ENCODE measurements at places on chromosomes 7 and 10.

GRCh38 chr10:128867819-128868218 is 599.2 kb upstream of the MGMT start:
- no peak for DNase-seq

- no peak for DNase-seq
Measured at GRCh38 chr10:70807556-70807955, 8.2 kb upstream of the SGPL1 start.

- no peak for DNase-seq
Measured at GRCh38 chr7:15239801-15240200, 322.0 kb downstream of the AGMO start.

- no peak for DNase-seq
Measured at GRCh38 chr7:112556633-112557032, 75.8 kb downstream of the LSMEM1 start.

DNA sequence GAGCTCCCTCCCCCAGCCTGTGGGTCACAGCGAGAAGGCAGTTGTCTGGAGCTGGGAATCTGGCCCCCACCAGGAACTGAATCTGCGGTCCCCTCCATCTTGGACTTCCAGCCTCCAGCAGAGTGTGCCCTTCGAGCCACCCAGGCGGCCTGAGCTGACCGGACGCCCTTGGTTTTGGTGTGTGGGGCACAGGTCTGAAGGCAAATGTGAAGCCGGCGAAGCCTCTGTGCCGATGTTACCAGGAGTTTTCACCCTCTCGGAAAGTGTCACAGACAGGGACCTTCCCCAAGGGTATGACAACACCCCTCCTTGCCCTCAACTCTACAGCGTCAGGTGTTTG is 109.1 kb downstream of the DNAJB6 start:
- peak; percentile 41 for DNase-seq

- no peak for DNase-seq
Measured at GRCh38 chr7:105345003-105345402, 43.7 kb downstream of the SRPK2 start.

DNA sequence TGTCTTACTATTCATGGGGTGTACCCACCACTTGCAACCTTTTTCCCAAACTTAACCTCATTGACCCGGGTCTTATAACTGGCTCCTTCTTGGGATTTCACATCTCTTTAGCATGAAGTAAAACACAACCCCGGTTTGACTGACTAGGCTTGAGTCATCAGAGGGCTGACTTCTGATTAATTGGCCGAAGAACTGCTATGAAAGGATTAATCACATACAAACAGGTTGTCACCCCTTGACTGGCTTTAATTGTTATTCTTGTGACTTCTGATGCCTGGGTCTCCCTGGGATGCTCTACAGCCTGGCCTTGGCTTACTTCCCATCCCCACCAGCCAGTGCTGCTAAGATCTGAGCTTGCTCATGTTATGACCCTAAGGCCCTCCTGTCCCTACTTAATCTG is 8.8 kb upstream of the CRPPA start:
- no peak for DNase-seq

GRCh38 chr7:70426249-70426880 is 705.6 kb upstream of the GALNT17 start:
- DNase-seq = no peak

- no peak for DNase-seq
Measured at GRCh38 chr7:1810521-1810920, 140.4 kb downstream of the ELFN1 start.

- no peak for DNase-seq
Measured at GRCh38 chr10:30829901-30830300, 200.3 kb upstream of the LYZL2 start.

DNA sequence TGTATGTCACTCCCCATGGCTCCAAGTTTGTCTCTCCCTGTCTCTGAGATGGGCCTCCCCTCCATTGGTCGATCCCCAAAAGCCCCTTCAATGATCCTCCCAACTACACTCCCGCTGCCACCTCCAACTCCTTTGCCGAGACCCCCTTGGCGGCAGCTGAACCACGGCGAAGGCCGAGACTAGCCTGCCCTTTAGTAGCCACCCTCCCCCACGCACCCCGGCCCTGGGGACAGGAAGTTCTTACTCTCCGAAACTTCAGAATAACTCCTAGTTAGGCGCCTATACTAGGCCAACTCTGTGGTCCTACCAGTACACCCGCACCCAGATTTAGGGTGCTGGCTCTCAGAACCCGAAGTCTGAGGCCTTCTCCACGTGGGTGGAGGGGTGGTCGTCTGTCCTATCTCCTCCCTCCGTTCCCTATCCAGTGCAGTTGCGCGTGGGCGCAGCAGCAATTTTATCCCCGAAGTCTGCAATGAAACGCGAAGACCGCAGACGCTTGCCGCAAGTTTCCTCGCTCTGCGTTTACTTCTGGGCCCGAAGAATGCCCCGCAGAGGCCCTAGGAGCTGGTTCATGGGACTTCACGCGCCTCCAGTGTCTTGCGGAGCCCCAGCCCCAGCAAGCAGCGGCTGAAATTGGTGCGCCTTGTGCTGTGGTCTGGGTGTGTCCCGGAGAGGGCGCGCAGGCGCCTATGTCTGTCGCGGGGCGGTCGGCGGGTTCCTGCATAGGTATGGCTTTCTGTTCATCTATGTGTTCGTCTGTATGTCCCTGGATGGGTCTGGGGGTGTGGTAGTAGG is 82.6 kb upstream of the SLF2 start:
- no peak for DNase-seq

DNA sequence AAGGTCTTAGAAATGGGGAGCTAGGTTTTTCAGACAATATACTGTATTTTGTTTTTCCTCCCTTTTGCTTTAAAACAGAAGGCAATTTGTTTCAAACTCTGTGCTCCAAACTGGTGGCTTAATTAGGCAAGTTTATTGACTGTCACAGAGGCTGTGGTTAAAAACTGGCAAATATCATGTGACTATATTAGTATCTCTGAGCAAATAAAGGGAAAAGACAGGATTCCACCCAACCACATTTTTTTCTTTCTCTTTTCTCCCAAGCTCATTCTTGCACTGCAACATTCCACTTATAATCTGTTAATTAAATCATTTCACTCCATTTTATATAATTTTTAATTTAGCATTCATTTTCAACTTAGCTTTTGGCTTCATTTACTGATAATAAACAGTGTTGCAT is 615.8 kb downstream of the AUTS2 start:
- no peak for DNase-seq

- DNase-seq = no peak
Measured at GRCh38 chr7:41084381-41084780, 618.5 kb downstream of the INHBA start.

- DNase-seq = no peak
Measured at GRCh38 chr7:113140956-113141355, 22.6 kb upstream of the SMIM30 start.

- no peak for DNase-seq
Measured at GRCh38 chr10:36515319-36515718, 610.1 kb upstream of the ANKRD30A start.

DNA sequence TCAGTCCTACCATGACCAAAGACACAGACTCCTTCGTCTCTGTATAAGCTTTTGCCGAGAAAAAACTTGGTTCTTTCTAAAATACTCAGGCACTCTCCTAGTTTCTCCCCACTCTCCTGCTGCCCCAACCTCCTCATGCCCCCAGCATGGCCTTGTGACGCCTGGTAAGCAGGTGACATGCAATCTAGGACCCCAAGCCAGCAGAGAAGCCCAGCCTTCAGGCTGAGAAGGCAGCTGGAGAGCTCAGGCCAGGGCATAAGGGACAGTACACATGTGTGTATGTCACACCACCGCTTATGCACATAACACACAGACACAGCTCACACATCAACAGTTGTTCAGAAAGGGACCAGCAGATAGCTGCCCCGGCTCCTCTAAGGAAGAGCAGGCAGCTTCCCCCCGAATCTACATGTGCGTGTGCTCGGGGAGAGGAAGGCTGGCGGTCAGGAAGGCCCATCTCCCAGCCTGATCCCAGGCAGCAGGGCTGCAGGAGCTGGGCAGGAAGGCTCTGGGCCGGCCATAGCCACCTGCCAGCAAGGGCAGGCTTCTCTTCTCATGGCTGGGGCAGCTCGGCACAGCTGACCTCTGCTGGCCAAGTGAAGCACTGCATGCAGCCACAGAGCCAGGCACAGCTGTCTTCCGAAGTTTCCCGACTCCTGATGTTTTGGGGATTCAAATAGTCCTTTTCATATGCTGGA is 8.5 kb downstream of the DDX56 start:
- peak; percentile 84 for DNase-seq

DNA sequence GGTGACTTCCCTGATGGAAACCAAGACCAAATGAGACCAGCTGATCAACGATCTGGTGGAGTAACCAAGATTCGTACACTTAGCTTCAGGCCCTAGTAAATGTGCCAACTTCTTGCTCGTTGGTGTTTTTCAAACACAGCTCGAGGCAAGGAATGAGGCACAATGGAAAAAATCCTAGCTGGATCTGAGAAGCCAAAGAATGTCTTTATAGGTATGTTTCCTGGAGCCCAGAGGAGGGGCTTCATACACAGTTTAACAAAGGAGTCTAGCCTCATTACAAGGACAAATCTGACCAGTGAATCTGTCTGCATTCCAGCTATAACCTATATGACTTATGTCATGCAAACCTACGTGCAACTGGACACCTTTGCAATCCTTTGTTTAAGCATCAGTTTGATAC is 3.7 kb downstream of the COL17A1 start:
- DNase-seq = no peak

DNA sequence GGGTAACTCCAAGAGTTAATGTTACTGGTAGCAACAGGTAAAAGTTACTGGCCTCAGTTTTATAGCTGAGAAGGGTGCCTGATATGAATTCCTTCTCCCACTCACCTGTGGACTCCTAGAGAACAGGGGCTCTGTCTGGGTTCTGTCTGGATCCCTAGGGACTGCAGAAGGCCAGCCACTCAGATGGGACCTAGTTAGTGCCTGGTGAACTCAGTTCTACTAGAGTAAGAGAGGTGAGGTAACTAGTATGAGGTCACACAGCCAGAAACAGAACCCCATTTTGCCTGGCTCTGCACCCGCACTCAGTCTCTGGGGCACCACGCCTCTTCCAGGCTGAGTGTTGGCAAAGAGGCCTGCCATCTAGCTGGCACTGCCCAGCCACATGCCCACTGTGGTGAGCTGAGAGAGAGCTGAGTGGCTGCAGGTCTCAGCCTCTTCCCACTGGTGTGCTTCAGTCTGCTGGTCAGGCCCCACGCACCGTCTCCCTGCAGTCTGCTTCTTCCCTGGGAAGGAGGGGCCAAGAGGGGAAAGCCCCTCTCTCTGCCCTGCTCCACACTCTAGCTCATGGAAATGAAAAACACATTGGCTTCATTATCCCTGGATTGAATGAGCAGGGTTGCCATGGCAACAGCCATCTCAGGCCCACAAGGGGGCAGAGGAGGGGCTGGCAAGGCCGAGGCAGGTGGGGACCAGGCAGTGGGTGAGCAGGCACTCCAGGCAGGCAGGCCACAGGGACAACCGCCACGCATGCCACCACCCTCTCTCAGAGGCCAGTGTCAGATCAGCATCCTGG is 110.6 kb downstream of the ZMIZ1 start:
- DNase-seq = no peak

DNA sequence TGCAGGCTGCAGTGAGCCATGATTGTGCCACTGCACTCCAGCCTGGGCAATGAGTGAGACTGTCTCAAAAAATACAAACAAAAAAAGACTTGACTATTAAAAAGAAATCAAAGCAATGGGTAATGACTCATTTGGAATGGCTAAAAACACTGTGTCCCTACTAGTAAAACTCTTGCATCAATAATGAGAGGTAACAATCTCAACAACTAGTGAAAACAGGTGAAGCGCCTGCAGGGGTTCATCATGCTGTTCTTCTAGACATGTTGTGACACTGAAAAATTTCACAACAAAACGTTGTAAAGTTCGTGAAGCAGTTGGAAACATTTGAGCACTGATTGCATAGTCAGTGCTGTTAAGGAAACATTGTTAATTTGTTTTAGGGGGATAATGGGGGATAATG is 26.9 kb upstream of the SLC29A4 start:
- no peak for DNase-seq

GRCh38 chr10:24869354-24870015 is 82.9 kb downstream of the PRTFDC1 start:
- DNase-seq = no peak

Data from Peyer's patch (tissue), 4 donors.